ENCODE measurements at places on chromosomes 16 and 17.

DNA sequence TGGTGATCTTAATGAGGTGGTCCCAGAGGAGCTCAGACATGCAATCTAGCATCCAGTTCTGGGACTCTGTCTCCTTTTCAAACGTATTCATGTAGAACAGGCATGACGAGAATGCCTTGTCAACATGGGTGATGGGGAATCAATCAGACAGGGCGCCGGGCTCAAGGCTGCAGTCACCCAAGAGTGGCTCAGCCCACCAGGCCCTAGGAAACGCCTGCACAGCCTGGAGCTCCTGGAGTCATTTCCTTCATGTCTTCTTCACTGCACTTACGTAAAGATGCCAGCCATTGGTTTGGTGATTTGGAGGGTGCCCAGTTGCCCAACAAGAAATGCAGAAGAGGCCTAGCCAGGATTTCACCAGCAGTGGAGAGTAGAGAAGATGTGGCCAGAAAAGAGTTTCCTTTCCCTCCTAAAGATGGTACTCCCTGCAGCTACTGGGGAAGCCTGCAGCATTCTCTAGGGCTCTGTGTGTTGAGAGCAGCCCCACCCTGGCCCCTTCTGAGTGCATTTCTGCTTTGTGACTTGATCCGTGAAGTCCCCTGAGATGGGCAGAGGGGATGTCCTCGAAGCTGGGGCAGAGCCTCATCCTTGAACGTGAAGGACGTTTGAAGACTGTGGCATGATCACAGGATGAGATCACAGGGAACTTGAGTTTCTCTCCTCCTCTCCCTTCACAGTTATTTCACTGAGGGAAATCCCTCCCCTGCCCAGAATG lies 24.0 kb upstream of the STH start:
- DNase-seq = no peak

DNA sequence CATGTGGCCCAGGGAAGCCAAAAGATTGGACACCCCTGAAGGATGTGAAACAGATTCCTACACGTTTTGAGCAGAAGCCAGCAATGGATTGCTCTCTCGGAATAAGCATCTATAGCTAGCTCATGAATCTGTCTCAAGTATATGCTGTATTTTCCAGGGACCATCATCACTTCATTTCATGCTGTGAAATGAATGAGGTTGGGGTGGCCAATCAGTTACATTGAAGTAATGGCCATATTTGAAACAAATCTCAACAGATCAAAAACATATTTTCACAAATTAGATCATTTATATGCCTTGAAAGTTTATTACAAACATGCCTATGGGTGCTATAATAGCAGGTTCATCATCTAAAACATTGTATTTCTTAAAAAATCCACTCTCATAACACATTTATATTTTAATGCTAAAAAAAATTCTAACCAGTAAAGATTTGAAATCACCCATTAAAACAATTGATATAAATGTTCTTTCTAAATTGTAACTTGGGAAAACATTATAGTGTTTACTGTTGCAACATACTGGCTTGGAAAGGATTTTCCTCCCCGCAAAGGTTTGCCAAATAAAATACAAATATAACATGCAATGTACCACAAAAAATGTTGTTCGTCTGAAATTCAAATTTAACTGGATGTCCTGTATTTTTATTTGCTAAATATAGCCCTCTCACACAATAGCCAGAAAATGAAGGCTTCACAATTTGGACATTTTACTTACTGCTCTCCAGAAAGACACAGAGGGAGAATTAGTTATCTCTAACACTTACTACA lies 743.6 kb downstream of the KCNJ2 start:
- DNase-seq = no peak

DNA sequence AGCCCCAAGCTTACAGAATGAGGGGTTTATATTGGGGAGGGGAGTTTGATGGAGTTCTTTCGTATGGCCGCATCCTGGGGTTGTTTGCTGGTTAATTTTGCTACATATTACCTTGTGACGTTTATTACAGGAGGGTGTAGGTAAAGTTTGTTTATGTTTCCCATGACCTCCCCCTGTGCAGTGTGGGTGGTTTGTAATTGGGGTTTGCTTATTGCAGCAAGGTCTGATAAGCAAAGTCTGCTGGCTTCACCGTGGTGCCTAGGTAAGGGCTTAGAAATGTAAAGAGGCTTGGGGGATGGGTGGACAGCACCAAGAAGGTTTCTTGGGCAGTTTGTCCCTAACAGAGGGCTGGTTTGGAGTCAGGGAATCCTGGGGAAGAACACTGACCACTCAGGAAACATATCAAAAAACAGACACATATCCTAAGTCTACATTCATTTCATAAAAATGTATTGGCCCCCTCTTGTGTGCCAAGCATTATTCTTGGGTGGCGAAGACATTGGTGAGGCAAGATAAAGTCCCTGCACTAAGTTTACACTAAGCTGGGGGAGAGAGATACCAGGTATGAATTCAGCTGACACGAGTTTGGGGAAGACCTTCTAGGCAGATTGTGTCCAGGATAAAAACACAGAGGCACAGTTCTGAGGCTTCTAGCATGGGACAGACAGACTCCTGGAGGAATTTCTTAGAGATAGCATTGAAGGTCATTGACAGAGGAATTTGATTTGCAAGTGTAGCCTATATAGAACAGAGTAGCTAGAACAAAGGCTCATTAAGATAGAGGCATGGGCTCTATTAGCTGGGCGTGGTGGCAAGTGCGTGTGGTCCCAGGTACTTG lies 9.5 kb downstream of the ZNF764 start:
- DNase-seq = no peak

- DNase-seq = no peak
These were observed 14.4 kb downstream of the SLFN5 start for GRCh38 chr17:35257208-35257659.

- DNase-seq = no peak
These were observed 12.2 kb downstream of the ADAP2 start for GRCh38 chr17:30933966-30934365.

GRCh38 chr16:3004319-3004718 lies 8.4 kb upstream of the CLDN9 start:
- no peak for DNase-seq

- DNase-seq = no peak
These were observed 7.8 kb upstream of the KIAA0513 start for GRCh38 chr16:85019659-85020245.

- no peak for DNase-seq
These were observed 6.3 kb upstream of the PABPN1L start for GRCh38 chr16:88872650-88873331.

- DNase-seq = no peak
These were observed 6.3 kb upstream of the XAF1 start for GRCh38 chr17:6749519-6749918.

DNA sequence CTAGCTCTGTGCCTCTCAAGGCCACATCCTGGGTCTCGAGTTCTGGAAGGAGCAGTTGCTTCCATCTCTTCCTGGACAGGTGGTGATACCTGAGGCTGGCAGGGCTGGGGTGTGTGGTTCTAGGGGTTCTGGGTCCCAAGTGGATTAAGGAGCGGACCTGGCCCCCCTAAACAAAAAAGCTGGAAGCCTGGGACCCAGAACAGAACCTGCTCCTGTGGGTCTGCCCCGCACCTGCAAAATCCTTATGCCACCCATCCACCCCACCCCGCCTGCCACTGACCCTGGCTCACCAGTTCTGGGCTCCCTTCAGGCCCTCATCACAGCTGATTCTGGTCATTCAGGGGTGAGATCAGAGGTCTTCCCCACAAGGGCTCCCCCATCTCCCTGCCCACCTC lies 44.8 kb downstream of the ADCY7 start:
- no peak for DNase-seq

DNA sequence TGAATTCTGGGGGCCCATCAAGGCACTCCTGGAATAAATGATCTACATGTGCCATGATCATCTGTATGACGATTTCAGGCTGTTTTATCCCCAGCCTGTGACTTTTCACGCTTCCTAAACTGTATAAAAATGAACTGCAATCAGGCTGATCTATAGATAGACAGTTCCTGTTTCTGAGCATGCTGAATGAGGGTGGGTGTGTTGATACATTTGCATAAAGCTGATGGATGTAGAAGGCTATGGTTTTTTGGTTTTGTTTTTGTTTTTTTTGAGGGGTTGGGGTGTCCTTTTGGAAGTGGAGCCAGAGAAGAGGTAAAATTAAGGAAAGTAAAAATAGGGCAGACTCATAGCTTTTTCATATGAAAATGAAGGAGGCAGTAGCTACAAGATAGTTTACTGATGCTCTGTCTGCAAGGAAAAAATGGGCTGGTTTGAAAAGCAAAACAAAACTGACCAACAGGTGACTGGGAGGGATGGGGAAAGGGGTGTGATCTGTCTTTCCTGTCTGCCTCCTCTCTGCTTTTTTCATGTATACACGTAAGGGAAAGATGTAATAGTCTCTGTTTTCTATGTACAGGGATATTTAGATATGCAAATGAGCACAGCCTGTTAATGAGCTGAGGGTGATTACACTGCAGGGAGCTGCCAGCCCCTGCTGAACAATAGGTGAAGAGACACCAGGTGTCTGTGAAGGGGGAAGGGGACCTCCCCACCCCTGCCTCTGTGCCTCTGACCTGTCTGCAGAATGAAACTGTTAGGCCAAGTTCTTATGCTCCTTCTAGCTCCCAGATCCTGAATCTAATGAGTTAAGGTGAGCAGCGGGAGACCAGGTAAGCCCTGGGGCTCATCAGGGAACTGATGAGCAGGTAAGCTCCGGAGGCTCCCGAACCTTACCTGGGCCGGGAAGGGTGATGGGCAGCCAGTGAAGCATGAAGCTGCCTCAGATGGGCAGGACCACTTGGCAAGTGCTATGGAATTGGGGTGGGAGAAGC lies 46.6 kb upstream of the LYRM9 start:
- DNase-seq = no peak

DNA sequence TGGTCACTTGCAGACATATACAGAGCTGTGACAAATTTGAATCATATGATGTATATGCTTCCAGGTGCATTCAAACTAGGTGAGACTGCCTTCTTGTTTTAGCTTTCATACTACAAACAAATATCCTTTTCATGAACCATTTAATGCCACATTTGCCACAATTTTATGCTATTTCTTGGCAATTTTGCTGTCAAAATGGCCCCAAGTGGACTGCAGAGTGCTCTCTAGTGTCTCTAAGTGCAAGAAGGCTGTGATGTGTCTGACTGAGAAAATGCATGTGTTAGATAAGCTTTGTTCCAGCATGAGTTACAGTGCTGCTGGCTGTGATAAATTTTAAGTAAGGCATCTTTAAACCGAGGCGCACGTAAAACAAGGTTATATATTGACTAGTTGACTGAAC lies 38.3 kb downstream of the CDH13 start:
- DNase-seq = no peak

DNA sequence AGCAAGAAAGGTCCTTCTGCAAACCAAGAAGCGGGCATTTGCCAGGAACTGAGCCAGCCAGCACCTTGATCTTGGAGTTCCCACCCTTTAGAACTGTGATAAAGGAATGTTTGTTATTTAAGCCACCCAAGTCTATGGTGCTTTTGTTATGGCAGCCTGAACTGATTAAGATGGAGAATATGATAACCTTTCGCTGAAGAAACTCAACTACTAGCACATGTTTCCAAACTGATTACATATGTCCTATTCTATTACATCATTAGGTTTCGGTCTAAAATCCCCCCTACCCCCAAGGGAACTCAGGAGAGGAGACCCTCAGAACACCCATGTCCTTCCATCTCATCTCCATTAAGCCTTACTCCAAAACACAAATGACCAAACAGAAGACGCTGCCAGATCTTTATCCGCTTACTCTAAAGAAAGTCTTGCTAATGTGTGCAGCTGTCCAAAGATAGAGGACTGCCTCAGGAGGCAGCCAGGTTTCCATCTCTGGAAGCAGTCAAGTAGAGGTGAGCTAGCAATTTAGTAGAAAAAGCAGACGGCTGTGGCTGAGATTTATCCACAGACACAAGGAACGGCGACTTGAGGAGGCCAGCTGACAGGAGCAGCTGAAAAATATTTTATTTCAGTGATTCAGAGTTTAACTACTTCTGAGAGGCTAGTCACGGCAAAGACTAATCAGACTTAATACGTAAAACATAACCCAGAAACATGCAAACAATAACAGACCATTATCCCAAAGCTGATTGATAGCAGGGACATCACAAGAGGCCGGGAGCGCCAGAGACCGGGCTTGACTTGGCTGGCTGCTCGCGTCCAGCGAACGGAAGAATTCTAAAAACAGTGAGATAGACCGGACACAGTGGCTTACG lies 611.4 kb upstream of the CDH5 start:
- DNase-seq = no peak

- DNase-seq = no peak
These were observed 15.8 kb upstream of the EXOSC6 start for GRCh38 chr16:70267516-70267915.

- no peak for DNase-seq
These were observed 3.2 kb downstream of the BCO1 start for GRCh38 chr16:81241706-81242105.

GRCh38 chr17:9473711-9474110 lies 101.9 kb downstream of the STX8 start:
- DNase-seq = no peak

DNA sequence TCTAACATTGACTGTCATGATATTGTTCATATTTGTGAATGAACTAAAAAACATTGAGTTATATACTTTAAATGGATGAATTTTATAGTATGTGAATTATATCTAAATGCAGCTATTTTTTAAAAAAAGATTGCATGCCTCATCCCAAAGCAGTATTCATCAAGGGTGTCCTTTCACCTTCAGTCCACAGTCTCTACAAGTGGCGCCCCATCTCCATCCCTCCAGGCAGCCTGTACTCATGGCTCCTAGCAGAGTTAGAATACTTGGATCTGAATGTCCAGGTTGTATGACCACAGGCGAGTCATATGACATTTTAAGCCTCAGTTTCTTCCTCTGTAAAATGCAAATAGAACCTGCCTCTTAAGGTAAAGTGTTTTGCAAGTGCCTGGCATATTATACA lies 69.8 kb downstream of the TMEM100 start:
- DNase-seq = no peak

GRCh38 chr17:45867171-45867570 lies 22.5 kb downstream of the SPPL2C start:
- DNase-seq = no peak

Measured in NK-92 treated with Interleukin-12 subunit alpha and Interleukin-12 subunit beta, amount 100 ng/mL, for 24 hours (cell line).